Fibroblast of lung (primary cell): ENCODE measurements at places on chromosomes 7 and 10.
A peak's percentile ranks its signal among the peaks of the same experiment; 100 is the strongest.

- no peak for DNase-seq
Observed at GRCh38 chr10:72067463-72068125, 20.8 kb downstream of the SPOCK2 start.

DNA sequence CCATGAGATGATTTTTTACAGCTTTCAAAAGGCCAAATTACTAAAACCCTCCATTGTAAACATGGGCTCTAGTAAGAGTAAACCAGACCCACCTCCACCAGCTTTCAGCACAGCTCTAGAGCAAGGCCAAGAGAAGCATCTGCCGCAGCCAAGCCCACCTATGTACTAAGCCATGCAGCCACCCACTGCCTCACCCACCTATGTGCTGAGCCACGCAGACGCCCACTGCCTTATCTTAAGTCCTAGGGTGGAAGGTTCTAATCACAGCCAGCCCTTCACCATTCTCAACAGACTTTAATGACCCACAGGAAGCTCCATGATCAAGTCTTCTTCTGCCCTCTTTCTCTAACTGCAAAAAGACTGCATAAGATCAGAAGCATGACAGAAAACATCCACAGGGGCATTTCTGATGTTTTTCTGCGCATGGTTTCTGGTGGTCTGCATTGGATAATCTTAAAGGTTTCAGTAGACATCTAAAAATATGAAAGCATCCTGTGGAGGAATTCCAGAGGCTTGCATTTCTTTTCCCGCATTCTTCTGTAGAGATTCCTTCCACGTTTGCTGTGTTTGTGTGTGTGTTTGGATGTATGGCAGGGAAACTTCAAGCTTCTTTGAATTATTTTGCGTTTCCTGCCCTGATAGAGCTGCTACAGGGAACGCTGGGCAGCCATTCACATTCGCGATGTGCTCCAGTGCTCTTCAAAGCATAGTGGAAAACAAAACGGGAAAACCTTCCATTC, 286.1 kb upstream of the KLF6 start:
- no peak for DNase-seq

- DNase-seq = no peak
Observed at GRCh38 chr7:17988141-17988540, 39.5 kb downstream of the PRPS1L1 start.

DNA sequence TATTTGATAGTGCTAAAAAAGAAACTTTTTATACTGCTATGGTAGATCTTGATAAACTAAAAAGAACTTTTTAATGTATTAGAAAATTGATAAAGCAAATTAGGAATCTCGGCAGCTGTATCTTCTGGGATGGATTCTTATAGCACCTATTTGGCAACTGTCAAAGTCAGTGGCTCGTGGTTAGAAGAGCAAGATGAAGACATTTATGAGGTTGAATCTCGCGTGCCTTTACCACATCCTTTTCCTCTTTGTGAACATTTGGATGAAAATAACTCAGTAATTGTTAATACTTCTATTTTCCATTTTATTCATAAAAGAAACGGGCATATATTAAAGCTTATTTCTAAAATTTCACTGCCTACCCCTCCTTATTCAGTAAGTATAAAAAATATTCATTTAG, 76.2 kb downstream of the CYP51A1 start:
- peak; percentile 7 for DNase-seq

DNA sequence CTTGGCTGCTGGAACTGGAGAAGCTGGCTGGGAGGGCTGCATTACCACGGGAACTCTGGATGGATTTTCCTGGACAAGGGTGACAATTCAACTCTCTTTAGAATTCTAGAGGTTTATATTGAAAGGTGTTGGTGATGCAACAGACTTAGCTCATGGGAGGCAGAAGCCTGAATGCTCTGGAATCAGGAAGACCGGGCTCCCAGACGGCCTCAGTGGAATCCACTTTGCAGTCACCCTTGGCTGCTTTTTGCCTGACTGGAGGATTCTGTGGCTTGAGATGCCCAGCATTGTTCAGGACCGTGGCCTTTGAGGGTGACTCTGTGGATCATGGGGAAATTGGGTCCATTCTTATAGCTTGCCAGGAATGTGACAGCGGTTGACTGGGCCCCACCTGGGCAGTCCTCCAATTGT, 32.3 kb downstream of the PYROXD2 start:
- peak; percentile 37 for DNase-seq

DNA sequence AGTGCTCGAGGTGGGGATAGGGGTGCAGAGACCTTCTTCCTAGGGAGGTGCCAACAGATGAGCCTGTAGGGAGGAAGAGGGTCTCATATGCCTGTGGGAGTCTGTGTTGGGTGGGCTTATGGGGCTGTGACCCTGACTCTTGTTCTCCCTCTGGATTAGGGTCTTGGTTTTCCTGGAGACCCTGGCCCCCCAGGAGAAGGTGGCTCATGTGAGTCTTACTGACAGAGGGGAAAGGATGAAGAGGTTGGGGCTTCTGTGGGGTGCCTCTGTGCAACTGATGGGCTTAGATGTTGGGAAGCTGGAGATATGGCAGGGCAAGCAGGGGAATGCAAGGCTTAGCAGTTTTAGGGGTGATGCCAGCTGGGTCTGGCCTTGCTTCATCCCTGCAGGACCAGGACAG, 20.2 kb upstream of the VOPP1 start:
- DNase-seq = no peak

DNA sequence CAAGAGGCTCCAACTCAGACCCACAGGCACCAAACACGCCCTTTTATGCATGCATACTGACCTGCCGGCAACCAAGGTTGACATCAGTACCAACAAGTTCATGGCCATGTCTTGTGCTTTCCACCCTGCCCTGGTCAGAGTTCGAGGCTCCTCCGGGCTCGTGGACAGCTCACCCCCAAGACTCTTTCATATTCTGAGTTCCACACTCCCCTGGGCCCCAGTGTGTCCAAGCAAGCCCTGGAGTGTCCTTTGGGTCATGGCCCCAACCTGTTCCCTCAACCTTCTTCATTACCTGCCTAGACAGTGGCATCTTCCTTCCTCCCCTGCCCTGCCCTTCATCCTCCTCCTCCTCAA, 40.5 kb downstream of the HIF1AN start:
- no peak for DNase-seq

GRCh38 chr7:107659666-107660065, 962 bp upstream of the SLC26A4 start:
- DNase-seq = peak; percentile 74

DNA sequence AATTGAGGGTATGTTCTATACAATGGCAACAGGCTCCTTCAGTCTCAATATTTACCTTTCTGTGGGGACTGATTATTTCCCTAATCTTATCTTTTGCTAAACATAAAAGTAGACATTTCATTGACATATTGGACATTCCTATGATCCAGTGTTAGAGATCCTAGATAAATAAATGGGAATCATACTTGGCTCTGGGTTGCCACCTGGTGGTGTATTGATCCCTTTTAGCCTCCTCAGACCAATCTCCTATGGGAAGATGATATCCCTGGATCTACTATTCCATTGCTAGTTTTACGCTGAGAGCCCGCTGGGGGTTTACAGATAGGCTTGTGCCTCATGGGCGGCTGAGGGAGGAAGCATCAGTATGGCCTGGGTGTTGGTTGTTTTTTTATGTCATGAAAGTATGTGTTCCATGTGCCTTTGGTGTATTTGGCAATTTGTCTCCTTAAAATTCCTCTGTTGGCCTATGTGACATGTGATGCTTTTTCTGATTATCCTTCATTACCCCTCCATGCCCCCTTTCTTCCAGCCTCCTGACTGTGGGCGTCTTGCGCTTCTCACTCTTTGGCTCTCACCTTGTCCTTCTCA, 18.8 kb downstream of the CELF2 start:
- peak; percentile 76 for DNase-seq

- no peak for DNase-seq
Observed at GRCh38 chr7:121330053-121330833, 1.4 kb downstream of the WNT16 start.

- DNase-seq = peak; percentile 25
Observed at GRCh38 chr10:127910464-127910770, 3.5 kb downstream of the PTPRE start.

GRCh38 chr7:114026486-114027089, 107.8 kb upstream of the PPP1R3A start:
- DNase-seq = peak; percentile 76

GRCh38 chr10:84291384-84291783, 37.0 kb upstream of the CCSER2 start:
- peak; percentile 70 for DNase-seq

- DNase-seq = peak; percentile 60
Observed at GRCh38 chr10:72124989-72125388, 36.6 kb upstream of the SPOCK2 start.

- no peak for DNase-seq
Observed at GRCh38 chr7:85165263-85165662, 21.6 kb downstream of the SEMA3D start.

- DNase-seq = no peak
Observed at GRCh38 chr7:140223515-140224221, 46.9 kb upstream of the KDM7A start.

- DNase-seq = peak; percentile 49
Observed at GRCh38 chr7:38222481-38223096, 44.5 kb downstream of the STARD3NL start.

GRCh38 chr10:47243791-47244190, 56.2 kb upstream of the GDF10 start:
- DNase-seq = no peak

- DNase-seq = no peak
Observed at GRCh38 chr10:132243626-132244025, 56.9 kb downstream of the DPYSL4 start.

- no peak for DNase-seq
Observed at GRCh38 chr7:2409745-2410414, 6.5 kb downstream of the CHST12 start.

- DNase-seq = no peak
Observed at GRCh38 chr7:140672382-140673062, at the start of gene ADCK2. Gene ADCK2 (plus strand): TSS chr7:140672945. CDS start chr7:140673331, 386 bp downstream.

- peak; percentile 45 for DNase-seq
Observed at GRCh38 chr10:33279811-33280602, 54.5 kb downstream of the NRP1 start.

DNA sequence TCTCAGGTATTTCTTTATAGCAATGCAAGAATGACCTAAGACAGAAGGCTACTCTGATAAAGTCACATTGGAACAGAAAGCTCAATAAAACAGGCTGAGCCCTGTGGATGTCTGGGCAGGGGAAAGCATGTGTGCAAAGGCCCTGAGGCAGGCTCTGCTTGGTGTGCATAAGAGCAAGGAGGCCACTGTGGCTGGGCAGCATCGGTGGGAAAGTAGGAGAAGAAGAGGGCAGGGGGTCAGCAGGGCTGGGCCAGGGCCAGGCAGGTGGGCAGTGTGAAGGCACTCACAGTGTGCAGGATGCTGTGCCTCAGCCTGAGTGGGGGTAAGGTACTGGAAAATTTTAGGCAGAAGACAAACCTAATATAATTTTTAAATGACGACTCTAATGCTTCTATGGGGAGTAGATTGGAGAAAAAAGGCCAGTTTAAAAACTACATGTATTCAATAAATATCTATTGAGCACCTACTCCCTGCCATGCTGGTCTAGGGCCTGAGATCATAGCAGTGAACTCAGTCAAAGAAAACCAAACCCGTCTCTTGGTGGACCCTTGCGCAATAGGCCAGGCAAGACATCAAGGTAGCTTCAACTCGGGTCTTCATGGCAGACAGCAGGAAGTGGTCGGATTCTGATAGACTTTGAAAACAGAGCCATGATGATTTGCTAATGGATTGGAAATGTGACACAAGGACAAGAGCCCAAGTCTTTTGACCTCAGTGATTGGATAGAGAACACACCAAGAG, 572.3 kb downstream of the TCERG1L start:
- no peak for DNase-seq

GRCh38 chr7:50121286-50121685, 28.2 kb upstream of the ZPBP start:
- no peak for DNase-seq

- DNase-seq = peak; percentile 82
Observed at GRCh38 chr7:141585592-141586510, 34.6 kb downstream of the AGK start.

DNA sequence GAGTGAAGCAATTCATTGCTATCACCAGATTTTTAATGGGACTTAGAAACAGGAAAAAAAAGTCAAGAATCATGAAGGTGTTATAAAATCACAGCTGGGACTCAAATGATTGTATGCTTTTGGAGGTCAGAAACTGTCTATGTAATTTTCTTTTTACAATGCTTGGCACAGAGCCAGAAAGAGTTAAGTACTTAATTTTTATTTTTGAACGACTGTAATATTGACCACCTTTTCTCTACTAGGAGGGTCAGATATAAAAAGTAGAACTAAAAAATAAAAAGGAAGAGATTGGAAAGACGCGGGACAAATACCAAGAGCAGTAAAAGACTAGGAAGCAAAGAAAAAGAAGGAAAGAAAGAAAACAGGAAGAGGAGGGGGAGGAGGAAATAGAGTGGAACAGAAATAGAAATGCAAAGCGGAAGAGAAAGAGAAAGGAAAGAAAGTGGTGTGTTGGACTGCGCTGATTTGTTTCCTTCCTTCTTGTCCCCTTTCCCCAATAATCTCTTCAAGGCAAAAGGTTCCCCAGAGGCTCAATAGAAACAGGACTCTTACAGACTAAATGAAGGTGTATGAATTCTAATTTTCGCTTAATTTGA, 23.2 kb upstream of the C1GALT1 start:
- no peak for DNase-seq

DNA sequence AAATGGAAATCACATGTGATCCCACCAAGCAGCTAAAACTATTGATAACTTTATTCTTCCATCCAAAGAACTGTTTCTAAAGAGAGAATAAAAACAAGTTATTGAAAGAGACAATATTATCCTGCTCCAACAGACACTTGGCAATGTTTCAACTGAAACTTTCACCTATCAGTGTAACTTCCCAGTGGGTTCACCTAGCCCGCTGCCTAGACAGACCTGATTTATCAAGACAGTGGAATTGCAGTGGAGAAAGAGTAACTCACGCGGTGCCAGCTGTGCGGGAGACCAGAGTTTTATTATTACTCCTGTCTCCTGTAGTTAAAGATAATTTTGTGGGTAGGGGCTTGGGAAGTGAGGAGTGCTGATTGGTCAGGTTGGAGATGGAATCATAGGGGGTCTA, 199.8 kb downstream of the AHR start:
- no peak for DNase-seq
